ENCODE measurements at places on chromosomes 4 and X. TPM values are rescaled to one million over a fixed set of nuclear protein-coding genes. Genes with fewer than 3 reads are reported as not detected.

REELD1 gene
- not detected for total RNA-seq

DMRTC1 gene
- not detected for total RNA-seq

SPACA5 gene
- total RNA-seq: not detected

TMPRSS11A gene
- total RNA-seq: 1.4 TPM

GC gene
- total RNA-seq: not detected
